ENCODE measurements at places on chromosomes 2 and 18.

DNA sequence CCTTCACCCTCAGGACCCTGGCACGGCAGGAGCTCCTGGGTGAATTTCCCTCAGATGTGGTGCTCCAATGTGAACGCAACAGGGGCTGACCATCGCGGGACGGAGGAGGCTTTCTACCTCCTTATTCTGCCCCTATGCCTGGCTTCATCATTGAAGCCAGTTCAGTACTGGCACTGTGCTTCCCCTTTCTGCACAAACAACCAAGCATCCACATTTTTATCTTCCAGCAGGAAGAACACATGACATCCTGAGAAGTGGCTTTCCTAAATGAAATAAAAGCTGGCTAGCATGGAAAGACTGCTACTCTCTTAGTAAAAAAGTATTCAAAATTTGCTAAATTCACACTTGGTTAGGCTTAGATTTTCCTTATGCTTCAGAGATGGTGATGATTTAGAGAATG lies 24.8 kb downstream of the AFG3L2 start:
- no peak for DNase-seq

DNA sequence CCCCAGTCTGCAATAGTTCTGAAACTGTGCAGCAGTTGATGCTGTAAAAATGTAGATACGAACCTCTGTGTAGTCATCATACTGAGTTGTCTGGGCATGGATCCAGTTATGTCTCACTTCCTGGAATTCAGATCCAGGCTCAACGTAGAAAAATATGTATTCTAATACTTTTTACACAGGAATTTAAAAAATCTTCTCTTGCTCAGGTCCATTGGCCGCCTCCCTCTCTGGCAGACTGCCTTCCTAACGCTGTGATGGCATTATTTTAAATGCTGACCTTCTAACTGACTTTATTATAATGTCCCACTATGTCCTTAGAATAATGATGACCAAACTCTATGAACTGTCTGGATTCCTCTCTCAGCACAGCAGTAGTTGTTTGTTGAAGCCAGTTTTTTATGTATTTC lies 119.6 kb downstream of the FEZ2 start:
- peak; percentile 90 for DNase-seq

GRCh38 chr2:132668189-132668823 lies 1.7 kb downstream of the LYPD1 start:
- DNase-seq, result no peak

DNA sequence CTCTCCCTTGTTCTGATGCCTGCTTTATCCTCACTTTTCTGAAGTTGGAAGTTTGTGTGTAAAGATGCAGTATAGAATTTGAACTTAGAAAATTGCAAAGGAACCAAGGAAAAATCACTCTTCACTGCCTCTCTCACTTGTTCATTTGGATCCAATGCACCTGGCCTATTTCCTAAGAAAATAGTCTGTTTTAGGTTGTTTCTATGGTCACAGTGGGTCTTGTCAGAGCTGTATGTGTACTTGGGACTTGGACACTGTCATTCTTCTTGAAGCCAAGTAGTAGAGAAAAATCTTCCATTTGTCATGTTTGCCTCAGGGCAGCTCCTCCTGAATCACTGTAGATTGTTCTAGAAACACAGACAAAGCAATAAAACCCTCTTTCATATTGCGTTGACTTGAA lies 80.3 kb upstream of the SESTD1 start:
- no peak for DNase-seq

DNA sequence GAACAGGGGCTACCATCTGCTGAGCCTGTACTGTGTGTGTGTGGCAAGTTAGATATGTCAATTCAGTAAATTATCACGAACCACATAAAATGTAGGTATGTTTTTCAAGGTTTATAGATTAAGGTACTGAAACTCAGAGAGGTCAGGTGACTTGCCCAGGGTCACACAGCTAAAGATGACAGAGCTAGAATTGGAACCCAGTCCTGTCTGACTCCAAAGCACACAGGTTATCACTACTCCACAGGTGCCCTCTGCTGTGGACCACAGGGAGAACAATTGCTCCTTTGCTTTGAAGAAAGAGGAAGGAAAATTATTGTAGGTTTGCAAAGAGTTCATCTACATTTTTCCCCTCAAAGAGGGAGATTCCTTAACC lies 229.7 kb upstream of the AGAP1 start:
- no peak for DNase-seq

- no peak for DNase-seq
Measured at GRCh38 chr2:71688530-71688929, 235.2 kb downstream of the DYSF start.

DNA sequence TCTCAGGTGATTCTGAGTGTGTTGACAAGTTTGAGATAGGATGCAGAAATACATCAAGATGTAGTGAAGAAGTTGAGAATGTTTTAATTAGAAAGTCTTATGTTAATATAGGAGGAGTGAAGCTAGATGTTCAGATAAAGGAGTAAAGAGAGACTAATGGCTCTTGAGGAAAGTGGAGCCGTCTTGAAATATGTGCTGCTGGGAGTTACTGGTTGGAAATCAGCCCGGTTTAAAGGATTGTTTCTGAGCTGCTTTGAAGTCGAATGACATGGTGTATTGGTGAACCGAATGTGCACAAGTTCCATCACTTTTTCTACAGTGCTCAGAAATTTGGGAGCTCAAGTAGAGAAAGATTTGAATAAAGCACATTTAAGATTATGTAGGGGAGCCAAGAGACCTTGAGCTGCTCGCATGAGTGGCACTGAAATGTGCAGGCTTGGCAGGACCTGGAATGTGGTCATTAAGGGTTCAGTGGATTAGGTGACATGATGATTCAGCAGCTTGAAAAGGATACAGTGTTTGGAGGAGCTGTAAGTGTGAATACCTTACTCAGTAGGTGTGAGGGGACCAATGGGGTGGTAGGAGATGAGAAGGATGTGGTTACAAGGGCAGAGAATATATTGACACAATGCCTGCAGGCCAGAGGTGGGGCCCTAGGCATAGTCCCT lies 68.6 kb downstream of the CAB39 start:
- no peak for DNase-seq

DNA sequence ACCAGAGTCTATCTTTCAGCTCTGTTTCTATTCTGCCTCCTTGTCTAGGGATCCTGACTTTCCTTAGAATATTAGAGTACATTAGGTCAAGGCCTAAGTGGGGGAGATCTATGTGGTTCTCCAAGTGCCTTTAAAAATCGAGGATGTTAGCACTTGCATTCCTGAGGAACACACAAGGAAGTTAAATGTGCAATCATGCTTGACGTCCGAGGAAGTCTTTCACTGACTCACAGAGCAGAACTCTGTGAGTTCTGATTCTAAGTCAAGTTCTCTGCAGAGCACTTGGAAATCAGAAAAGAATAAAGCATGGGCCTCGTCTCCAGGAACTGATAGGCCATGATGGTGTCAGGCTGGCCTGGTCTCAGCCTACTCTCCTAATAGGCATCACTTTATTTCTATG lies 17.2 kb downstream of the FHOD3 start:
- no peak for DNase-seq

- DNase-seq, result no peak
Measured at GRCh38 chr2:111105926-111106325, 14.8 kb upstream of the BCL2L11 start.

DNA sequence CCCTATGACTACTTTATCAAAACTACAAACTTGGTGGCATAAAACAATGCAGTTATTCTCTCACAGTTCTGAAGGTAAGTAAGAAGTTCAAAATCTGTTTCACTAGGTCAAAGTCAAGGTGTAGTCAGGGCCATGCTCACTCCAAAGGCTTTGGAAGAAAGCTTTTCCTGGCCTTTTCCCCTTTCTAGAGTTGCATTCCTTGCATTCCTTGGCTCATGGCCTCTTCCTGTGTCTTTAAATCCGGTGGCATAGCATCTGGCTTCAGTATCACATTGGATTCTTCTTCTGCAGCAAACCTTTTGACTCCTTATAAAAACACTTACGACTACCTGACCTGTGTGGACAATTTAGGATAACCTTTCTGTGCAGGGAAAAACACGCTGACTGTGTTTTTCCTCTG lies 543.5 kb upstream of the HNMT start:
- DNase-seq, result no peak

DNA sequence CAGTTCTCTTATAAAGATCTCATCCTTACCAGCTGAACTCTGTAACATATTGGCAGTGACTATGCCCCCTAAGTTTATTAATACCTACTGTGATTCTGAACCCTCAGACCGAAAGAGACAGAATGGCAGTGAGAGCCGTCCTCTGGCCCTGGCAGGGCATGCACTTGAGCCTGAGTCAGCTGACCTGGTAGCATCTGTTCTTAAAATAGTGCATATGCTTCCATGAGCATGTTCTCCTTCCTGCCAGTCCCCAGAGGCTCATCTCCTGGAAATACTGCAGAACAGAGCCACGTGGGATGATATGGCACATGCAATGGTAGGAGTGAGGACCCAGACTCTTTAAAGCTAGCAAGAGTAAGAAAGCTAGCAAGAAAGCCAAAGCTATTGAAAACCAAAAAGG lies 59.0 kb downstream of the RASGRP3 start:
- no peak for DNase-seq

DNA sequence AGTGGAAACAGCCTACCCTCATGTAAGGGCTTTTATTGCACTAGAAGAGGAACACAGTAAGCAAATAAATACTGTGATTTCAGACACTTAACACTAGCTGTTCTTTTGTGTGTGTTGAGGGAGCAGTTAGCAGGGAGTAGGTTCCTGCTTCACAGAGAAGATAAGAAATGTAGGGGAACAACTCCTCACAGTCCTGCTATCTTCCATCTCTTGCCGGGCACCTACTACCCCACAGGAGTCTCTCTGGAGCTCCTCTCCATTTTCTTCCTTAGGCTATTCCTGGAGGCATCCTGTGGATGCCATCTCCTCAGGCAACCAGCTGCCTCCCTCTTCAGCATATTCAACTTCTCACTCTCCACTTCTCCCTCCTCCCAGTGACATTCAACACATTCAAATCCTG lies 145.0 kb downstream of the SRBD1 start:
- no peak for DNase-seq

DNA sequence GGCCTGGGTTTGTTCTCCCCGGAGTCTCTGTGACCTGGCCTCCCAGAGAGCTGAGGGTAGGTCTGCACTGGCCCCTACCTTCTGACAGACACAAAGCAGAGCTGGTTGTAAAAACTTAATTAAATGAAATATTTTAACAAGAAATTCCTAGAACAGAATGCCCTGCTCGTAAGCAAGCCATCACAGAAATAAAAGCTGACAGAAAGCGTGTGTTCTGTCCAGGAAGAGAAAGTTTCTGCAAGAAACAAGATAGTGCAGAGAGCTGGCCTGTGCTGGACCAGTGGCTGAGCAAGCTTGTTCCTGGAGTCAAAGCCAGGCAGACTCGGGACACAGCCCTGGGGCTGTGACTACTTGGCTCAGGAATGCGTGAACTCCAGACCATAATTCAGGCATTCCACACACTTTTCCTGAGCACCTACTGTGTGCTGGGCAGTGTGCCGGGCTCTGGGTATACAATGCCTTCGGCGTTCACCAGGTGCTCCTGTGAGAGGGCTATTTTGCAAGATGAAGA lies 51.6 kb downstream of the APOB start:
- no peak for DNase-seq

- no peak for DNase-seq
Measured at GRCh38 chr2:146984014-146984413, 860.8 kb upstream of the ACVR2A start.

DNA sequence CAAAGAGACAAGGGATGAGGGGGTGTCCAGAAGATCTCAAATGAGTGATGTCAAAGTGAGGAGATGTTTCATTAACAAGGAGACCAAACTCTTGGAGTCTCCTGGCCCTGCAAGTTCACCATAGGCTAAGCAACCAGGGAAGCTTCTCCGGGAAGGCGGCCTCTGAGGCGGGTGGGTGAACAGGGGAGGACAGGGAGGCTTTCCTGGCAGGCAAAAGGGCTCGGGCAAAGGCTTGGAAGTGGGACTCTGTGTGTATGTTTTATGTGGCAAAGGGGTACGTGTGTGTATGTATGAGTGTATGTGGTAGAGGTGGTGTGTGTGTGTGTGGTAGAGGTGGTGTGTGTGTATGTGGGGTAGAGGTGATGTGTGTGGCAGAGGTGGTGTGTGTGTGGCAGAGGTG lies 163.9 kb downstream of the DYSF start:
- no peak for DNase-seq

GRCh38 chr2:10871978-10872377 lies 39.8 kb upstream of the KCNF1 start:
- DNase-seq, result no peak

DNA sequence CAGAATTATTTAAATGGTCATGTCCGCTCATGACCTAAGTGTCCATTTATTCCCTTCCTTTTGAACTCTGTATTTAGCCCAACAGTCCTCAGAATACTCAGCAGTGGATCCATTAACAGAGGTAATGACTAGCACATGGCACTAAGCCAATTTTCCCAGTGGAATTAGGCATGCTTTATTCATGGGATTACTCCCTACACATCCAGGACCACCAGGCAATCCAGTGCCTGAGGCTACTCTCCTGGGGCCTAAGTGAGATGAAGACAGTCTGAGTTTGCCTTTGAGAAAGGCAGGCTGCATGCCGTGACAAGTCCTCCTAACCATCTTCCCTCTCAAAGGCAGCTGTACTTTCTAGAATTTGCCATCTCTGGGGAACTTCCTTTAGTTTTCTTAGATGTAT lies 128.6 kb downstream of the SPOPL start:
- no peak for DNase-seq

DNA sequence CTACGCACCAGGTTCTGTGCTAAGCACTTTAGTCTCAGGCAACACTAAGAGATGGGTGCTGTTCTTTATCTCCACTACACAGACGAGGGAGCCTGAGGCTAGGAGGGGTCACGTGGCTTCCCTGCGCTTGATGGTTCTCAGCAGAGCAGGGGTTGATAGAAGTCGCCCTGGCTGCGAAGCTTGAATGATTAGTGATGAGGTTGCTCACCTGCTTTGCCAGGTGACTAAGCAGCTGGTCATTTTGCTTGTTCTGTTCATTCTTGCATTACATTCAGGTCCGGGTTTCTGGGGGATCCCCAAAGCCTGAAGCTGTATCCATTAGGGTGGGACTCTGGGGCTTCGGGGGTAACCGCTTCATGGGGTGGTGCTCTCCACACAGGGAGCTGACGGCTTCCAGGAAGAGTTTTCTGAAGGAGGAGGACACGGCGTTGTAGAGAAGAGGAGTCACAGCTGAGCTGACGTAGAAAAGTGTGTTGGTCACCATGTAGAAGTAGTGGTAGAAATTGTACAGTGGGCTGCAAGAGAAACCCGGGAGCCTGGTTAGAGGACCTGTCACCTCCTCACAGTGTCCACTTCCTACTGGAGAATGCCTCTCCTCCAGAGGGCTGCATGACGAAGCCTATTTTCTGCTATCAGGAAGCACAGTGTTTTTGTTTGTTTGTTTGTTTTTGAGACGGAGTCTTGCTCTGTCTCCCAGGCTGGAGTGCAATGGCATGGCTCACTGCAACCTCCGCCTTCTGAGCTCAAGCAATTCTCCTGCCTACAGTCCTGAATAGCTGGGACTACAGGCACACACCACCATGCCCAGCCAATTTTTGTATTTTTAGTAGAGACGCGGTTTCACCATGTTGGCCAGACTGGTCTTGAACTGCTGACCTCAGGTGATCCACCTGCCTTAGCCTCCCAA lies 11.5 kb downstream of the NTSR2 start:
- DNase-seq, result no peak

GRCh38 chr18:3667255-3668137 lies 217.5 kb downstream of the TGIF1 start:
- no peak for DNase-seq

Data from Panc1 (cell line).